ENCODE measurements at places on chromosomes 6 and 20. TPM values are rescaled to one million over a fixed set of nuclear protein-coding genes. Genes with fewer than 3 reads are reported as not detected.

Gene ENPP5
- total RNA-seq, result not detected

Gene OR12D3
- not detected for total RNA-seq

Gene MOG
- total RNA-seq, result not detected

Gene RBM24
- total RNA-seq, result 7.9 TPM

Gene EYS
- total RNA-seq, result not detected

Gene MYB
- total RNA-seq, result 0.58 TPM

Gene B3GALT4
- 0.56 TPM for total RNA-seq

Gene NRSN1
- not detected for total RNA-seq

All from A549 treated with Mapracorat at 1 μM for 4 hours (cell line).